DMS153 (cell line): ENCODE measurements at places on chromosomes 12 and 14.

DNA sequence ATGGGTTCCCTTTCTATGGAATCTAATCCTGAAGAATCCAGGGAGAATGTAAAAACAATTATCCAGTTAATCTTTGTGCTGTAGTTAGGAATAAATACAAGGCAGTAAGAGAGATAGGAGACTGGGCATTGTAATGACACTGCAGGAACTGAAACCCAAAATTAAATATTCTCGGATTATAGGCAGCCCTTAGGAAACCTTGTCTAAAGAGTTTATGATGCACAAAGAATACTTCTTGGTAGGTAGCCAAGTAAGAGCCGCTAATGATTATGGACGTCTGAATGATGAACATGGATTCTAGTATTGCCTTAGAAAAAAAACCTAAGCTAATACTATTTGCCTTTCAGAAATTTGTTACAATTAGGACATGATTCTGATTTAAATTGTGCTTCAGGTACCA lies 165.4 kb upstream of the LRIG3 start:
- no peak for DNase-seq

DNA sequence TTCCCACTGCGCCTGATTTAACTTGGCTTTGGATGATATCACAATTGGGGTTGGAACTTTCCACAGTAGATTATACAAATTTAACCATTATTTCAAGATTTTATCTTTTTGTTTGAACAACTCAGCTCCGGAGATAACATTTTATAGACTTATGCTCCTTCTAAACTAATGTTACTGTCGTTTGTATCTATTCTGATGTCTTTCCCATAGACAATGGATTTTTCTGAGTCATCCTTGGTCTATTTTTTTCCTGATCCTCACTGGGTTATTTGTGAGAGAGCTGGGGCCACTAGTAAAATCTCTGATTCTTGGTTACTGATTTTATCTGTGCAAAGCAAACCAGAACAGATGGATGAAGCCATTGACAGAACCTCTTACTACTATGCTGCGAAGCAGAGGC lies 175.1 kb downstream of the SLC38A4 start:
- no peak for DNase-seq

DNA sequence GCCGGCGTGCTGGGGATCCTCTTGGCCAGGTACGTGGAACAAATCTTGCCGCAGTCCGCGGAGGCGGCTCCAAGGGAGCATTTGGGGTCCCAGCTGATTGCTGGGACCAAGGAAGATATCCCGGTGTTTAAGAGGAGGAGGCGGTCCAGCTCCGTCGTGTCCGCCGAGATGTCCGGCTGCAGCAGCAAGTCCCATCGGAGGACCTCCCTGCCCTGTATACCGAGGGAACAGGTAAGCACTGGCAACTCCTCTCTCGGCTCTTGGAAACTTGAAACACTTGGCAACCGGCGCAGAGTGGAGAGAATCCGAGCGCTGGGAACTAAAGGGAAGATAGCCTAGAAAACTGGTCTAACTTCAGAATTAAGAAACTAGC lies 1.7 kb downstream of the PDE3A start:
- no peak for DNase-seq

GRCh38 chr14:38964630-38965029 lies 138.4 kb downstream of the SEC23A start:
- no peak for DNase-seq

DNA sequence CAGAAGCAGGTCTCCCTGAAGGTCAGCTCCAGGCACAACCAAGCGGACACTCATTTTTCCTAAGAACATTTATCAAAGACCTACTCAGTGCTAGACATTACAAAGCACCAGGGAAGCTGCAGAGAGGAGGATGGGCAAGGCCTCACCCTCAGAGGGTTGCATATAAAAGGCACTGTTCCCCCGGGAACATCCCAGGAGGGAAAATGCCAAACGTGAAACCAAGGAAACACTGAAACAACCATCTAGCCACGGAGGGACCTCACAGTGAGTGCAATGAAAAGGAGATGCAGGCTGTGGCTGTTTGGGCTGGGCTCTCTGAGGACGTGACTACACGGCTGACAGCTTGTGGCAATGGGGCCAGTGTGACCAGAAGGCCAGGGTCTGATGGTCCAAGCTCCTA lies 117.4 kb upstream of the VASH1 start:
- DNase-seq: no peak

DNA sequence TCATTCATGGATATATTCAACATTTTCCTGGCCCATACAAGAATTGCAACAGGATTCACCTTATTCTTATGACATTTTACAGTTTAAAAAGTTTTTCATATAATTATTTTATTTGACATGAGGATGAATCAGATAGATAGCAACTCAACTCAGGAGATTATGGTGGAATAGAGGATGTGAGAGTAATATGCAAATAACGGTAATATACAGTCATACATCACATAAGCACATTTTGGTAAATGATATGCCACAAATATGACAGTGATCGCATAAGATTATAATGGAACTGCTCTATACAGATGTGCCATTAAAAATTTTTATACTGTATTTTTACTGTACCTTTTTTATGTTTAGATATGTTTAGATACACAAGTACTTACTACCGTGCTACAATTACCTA lies 24.1 kb upstream of the CRADD start:
- no peak for DNase-seq

- DNase-seq: no peak
These were observed 35.1 kb downstream of the TRPV4 start for GRCh38 chr12:109797905-109798669.

DNA sequence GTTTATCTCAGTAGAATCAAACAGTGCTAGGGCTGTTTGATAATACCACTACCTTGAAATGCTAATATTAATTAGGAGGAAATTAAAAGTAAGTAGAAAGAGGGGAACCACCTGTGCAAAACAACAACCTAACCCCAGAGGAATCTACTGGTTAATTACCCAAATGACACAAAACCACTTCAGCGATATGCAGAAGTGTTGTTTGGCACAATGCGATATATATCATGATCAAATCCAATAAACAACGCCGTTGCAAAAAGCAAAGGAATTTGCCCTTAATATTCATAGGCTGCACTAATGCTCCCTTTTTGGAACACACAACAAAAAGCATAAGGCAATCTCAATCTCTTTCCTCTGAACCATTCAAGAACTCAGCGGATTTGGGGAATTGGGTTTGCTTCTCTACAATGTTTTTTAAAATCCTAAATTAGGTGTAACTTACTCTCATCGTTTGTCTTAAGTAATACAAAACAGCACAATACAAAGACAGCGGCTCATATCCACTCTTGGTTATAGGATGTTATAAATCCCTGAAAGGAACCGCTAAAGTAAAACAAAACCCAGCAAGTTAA lies 1.5 kb downstream of the MAP4K5 start:
- no peak for DNase-seq

DNA sequence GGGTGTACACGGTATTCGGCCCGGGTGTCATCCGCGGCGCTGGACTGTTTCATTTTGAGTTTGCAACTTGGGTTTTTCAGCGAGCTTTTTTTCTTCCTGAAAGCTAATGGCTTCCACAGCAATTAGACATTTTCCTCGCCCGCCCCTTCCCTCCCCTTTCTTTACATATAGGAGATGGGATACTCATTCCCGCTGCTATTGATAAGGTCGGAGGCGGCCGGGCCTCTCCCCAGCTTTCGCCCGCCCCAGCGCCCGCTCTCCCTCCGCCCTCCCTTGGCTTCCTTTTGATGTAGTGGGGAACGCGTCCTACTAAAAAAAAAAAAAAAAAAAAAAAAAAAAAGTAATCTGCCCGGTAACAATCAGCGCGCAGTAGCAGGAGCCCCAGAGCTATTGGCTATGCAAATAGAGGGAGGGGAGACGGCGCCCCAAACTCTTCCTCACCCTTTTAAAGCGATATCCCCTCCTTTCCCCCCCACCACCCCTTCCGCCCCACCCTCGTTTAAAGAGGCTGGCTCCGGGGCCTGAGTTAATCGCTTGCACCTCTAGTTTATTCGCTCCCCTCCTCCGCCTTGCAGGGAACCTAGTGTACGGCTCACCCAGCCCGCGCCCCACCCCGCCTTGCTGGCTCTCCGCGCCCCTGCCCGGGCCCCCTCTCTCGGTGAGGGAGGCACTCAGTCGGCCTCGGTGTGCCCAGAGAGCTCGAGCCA lies 1.7 kb upstream of the CCND2 start:
- no peak for DNase-seq

- no peak for DNase-seq
These were observed 29.9 kb downstream of the BTBD7 start for GRCh38 chr14:93302688-93303581.

GRCh38 chr14:55771242-55771981 lies 191.4 kb downstream of the KTN1 start:
- DNase-seq: no peak

DNA sequence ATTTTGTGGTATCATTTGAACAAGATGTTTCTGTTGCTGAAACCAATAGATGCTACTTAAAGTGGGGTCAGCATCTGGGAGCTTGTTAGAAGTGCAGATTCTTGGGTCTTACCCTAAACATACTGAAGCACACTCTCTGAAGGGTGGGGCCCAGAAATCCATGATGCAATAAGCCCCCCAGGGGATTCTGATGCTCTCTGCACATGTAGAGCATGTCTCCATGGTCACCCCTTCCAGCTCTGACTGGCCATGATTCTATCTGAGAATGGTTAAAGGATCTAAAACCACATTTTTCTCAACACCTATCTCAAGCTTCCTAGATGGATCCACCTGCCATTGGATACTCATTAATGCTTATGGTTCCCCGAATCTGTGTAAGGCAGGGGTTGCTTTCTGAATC lies 20.4 kb downstream of the JDP2 start:
- no peak for DNase-seq

DNA sequence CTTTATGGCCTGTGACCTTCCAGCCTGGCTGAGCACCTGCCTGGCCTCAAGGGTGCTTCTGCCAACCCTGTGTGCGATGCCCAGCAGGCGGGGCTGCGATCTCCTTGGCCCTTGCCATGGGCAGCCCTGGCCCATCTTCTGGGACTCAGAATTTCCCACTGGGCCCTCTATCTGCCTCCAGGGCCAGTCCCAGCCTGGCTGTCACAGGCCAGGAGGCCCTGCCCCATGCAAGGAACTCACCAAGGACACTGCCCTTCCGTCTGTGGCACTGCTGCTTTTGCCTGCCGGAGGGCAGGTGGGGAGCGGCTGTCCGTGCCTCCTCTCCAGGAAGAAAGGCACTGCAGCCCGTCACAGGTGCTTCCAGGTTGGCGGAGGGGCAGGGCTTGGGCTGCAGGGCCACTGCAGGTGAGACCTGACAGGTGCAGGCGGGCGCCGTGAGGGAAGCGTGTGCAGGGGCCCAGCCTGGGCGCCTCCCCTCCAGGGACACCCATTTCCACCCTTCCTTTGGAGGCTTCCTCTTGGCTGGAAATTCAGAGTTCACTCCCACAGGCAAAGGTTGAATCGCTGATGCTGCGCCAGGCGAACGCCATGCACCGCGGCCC lies 177.8 kb downstream of the KIF26A start:
- DNase-seq: no peak

GRCh38 chr14:88668448-88669116 lies 105.7 kb downstream of the ZC3H14 start:
- DNase-seq: no peak

DNA sequence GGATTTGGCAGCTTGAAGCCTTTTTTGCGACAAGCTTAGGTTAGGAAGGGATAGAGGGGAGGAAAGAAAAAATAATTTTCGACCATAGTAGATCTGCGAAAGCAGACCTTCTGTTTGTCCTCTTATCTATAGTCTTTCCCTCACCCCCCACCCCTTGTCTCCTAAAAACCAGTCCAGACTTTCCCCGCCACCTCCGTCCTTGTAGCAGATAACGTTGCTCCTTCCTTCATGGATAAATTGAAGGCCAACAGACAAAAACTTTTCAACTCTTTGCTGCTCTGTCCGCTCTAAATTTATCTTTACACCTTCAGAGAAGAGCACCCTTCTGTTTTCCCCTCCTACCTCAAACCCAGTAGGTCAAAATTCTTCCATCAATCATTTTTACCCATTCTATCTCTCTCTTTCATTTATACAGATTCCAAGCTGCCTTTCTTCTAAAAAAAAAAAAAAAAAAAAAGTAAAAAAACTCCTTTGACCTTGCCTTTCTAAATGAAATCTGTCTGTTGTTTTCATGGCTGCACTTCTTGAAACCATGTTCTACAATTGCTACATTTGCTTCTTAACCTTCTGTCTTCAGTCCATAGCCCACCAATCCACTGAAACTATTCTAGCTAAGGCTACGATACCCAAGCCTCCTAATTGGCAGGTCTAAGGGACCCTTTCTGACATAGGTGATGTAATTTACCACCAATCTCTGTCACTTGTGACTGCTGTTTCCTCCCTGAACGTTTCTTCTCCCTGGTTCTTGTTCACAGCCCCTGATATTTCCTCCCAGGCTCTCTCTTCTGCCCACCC lies 11.1 kb upstream of the NEMF start:
- DNase-seq: no peak

DNA sequence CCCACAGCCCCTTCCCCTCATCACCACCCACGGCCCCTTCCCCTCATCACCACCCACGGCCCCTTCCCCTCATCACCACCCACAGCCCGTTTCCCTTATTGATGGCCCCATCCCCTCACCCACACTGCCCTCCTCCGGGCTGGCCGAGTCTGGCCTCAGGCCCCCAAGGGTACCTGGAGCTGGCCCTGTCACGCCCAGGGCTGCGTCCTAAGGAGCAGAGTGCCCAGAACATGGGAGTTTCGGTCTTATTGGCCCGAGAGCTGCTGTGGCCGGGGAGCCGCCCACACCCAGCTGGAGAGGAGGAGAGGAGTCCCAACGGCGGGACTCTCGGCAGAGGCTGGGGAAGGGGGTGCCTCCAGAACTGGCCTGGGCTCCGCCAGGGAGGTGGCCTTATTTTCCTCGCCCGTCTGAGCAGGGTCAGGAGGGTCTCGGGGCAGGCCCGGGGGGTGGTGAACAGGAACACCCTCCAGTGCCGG lies 182.3 kb downstream of the KIF26A start:
- no peak for DNase-seq

GRCh38 chr12:70176290-70176689 lies 66.9 kb upstream of the CNOT2 start:
- DNase-seq: no peak

DNA sequence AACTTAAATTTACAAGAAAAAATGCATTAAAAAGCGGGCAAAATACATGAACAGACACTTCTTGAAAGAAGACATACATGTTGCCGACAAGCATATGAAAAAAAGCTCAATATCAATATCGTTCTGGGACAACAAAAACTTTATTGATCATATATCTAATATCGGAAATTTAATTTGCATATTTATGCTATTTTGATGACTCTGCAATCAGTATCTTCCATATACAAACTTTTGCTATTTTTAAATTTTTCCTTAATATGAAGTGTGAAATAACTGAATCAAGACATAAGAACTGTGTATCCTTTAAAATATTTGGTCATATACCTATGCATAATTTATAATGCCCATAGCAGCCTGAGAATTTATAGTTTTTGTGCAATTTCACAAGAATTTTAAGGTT lies 224.6 kb downstream of the ALX1 start:
- DNase-seq: no peak

- DNase-seq: no peak
These were observed 8.1 kb upstream of the RNF34 start for GRCh38 chr12:121391619-121392324.

GRCh38 chr14:35934499-35934898 lies 108.4 kb downstream of the BRMS1L start:
- no peak for DNase-seq
